ENCODE measurements at places on chromosomes 6 and 20. TPM values are rescaled to one million over a fixed set of nuclear protein-coding genes. Genes with fewer than 3 reads are reported as not detected.

- DNase-seq = no peak
Measured at GRCh38 chr6:37548067-37548674, 48.5 kb upstream of the CCDC167 start.

GRCh38 chr20:50293284-50294139 lies 102.9 kb downstream of the CEBPB start:
- DNase-seq = no peak

DNA sequence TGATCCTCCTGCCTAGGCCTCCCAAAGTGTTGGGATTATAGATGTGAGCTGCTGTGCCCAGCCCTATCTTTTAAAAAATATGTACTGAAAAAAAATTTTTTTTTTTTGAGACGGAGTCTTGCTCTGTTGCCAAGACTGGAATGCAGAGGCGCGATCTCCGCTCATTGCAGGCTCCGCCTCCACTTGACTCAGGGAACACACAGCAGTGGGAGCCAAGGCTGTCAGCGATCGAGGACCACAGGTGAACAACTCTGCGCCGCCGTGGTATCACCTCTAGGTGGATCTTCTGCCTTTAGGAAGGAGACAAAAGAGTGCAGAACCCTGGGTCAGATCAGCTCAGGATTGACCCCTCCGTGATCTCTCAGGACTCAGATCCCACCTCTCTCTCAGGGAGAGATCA lies 13.7 kb downstream of the RAET1E start:
- no peak for DNase-seq

- no peak for DNase-seq
Measured at GRCh38 chr6:112912416-112913101, 565.4 kb downstream of the RFPL4B start.

DNA sequence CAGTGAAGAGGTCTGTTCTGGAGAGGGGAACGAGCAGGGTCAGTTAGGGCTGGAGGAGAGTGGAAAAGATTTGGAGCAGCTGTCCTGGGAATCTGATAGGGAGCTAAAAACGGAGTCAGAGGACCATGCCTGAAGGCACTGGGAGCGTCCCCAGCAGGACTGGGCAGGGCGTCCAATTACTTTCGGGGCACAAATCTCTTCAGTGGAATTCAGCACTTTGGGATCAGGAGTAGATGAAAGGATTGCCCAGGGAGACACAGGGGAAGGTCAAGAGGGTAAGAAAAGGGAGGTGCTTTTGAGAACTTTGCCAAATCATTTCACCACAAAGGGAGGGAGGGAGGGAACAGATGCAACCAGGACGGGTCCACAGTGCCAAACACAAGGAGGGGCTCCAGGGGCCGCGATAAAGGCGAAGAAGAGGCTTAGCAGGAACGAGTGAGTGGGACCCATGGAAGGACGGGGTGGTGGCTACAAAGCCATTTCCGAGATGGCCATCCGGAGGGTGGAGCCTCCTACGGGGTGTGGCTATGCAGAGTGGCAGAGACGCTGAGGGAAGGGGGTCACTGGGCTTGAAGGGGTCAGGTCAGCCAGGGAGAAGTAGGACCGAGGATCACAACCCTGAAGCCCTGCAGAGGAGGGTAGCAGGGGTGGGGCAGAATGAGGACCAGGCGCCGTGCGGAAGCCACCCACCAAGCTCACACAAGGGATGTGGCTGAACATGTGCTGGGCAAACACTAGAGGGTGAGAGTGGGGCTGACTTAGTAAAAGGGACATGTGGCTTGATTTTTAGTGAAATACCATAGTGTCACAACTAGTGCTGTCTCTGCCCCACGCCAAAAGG lies 180.0 kb upstream of the RREB1 start:
- DNase-seq = peak; percentile 75

DNA sequence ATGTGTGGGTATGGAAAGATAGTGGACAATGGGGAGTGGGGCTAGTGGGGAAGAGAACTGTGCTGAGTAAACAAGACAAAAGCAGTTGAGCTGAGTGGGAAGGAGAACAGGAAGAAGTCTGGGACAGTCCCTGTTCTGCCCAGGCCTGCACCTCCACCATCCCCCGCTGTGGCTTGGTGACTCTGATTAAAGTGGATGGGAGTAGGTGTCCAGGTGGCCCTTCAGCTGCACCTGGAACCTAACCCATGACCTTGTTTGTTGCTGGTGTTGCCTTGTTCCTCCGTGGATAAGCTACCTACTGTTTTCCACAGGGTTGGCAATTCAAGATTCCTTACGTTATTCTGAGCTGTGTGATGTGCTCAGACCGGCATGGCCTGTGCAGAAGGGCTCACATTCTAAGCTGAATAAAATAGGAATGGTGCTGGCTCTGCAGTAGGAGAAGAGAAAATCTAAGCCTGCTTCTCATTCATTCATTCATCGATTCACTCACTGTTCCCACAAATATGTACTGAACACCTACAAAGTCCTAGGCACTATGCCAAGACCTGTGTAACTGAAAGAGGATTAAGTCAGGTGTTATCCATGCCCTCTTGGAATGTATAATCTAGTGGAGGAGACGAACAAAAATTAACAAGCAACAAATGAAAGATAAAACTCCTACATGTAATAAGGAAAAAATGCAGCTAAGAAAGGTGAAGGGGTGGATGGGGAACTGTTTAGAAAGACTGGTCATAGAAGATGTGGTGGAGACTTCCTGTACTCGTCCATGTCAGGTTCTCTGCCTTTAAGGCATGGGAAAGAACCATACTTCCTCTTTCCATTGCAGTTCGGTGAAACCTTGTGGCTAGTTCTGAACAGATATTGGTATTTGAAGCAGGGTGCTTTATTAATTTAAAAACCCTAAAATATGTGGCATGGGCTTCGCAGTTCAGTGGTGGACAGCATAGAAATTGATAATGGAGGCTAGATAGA lies 10.1 kb upstream of the CALHM6 start:
- no peak for DNase-seq

DNA sequence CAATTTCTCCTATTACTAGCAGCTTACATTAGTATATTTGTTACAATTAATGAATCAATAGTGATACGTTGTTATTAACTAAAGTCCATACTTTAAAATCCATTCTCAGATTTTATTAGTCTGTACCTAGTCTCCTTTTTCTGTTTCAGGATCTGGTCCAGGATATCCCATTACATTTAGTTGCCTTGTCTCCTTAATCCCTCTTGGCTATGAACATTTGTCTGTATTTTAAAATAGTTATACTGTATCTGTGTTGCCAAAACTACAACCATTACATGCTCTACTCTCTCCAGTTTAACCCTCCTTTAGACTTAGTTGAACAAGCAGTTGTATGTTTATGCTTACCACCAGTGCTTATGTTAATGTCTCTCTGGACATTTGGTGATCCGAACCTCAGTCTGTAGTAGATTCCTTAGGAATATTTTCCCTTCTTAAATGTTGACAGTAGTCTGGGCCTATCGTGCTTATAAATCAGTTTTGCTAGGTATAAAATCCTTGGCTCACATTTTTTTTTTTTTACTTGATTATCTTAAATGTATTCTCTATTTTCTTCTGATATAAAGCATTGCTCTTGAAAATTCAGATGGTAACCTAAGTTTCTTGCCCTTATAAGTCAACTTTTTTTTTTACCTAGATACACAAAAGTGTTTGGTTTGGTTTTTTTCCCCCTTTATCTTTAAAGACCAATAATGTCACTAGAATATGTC lies 12.2 kb downstream of the ALDH5A1 start:
- no peak for DNase-seq

- no peak for DNase-seq
Measured at GRCh38 chr6:140388815-140389214, 1014.4 kb upstream of the CITED2 start.

DNA sequence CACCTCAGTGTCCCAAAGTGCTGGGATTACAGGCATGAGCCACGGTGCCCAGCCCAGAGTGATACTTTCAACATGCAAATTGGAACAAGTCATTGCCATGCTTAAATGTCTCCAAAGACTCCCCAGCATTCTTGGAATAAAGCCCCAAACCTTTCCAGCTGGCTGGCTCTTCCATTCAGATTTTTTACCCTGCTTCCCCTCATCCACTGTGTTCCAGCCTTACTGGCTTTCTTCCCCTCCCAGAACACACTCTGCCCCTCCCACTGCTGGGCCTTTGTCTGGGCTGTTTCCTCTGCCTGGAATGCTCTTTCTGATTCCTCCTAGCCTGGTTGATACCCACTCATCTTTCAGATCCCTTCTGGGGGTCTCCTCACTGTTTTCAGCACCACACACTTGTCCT lies 40.1 kb upstream of the NNAT start:
- DNase-seq = no peak

GRCh38 chr6:31304683-31305082 lies 32.8 kb upstream of the HLA-C start:
- no peak for DNase-seq

DNA sequence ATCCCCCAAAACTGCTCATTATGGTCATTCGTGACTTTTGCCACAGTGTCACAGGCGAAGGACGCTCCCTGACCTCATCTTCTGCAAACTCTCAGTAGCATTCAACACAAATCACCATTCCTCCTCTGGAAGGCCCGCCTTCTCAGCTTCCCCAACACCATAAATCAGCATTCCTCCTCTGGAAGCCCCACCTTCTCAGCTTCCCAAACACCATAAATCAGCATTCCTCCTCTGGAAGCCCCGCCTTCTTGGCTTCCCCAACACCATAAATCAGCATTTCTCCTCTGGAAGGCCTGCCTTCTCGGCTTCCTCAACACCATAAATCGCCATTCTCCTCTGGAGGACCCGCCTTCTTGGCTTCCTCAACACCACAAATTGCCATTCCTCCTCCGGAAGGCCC lies 288.0 kb upstream of the AGPAT4 start:
- peak; percentile 87 for DNase-seq

DNA sequence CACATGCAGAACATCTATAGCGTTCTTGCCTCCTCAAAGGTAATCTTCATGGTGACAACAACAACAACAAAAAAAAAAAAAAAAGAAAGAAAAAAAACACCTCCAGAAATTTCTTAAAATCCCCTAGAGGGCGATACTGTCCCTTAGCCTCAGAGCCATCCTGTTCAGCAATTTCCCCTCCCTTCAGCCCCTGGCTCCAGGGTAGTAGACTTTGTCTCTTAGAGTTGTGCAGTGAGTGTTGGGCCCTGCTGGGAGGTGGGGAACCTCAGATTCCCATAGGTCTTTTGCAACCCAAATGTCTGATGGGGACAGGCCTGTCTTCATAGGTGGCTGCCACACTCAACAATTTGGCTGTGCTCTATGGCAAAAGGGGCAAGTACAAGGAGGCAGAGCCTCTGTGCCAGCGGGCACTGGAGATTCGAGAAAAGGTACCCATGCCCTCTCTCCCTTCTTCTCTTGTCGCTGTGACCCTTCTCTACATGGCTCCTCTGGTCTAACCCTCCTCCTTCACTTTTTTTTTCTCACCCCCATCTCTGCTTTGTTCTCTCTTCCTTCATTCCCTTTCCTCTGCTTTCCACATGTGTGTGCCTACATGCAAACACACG lies 6.0 kb upstream of the PTK7 start:
- no peak for DNase-seq

DNA sequence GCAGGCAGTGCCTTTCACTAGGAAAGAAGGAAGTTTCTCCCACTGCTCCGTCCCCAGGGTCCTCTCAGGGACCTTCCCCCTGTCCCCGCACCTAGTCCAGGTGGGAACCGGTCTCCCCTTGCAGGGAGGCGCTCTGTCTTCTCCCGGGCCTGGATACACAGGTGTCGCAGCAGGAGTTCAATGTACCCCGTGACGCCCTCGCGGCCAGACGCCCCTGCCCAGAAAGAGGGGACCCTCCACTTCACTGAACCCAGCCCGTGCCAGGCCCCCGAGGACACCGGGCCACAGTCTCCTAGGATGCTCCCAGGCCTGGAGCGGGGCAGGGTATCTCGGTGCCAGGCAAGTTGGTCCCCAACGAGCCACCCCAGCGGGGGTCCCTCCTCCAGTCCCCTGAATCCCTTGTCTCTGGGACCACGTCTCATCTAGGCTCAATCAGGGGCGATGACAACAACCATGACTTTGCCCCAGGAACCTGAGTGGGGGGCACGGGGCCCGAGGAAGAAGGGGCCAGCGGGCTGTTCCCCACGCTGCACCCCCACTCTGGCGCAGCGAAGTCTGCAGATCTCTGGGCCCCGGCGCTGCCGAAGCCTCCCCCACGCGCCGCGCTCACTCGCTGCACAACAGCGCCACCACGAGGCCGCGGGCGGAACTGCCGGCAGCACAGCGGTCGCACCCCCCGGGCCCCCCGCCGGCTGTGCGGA lies 103.0 kb downstream of the EDN3 start:
- no peak for DNase-seq

GRCh38 chr6:102340311-102340710 lies 946.8 kb downstream of the GRIK2 start:
- DNase-seq = no peak

GRCh38 chr20:64238115-64238825 lies 17.3 kb upstream of the PCMTD2 start:
- DNase-seq = no peak

DNA sequence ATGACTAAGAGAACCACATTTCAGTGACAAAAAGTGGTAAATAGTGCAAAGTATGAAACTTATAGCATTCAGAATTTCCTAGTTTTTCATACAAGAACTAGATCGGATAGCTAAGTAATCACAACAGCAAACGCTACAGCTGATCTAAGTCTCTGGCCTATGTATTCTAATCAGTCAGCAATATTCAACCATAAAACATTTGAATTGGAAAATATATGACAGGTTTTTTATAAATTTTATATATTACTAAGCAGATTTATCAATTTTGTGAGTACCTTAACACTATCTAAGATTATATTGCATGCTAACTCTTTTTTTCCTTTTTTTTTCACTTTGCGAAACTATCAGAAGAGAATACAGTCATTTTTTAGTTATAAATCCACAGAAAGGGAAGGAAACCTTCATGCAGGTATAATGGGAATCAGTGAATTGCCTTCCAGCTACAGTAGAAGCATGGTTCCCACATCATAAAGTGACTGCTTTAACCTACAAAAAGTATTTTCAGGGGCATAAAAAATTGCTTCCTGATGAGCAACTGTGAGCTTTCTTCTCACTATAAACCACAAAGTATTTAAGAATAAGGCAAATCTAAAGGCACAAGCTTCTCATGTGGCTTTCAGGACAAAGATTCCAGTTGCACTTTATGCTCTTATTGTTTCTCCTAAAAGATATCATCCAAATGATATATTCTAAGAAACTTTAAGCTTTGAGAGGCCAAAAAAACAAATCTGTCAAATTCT lies 74.0 kb upstream of the GJE1 start:
- DNase-seq = no peak

- DNase-seq = peak; percentile 89
Measured at GRCh38 chr20:61569825-61570224, 317.8 kb downstream of the CDH4 start.

The PBOV1 gene
- total RNA-seq = not detected

The GINS1 gene
- 2.4 TPM for total RNA-seq

The MATN4 gene
- total RNA-seq = 0.19 TPM

The CST5 gene
- not detected for total RNA-seq

The GUCA1A gene
- not detected for total RNA-seq

The EEF1A2 gene
- 18.1 TPM for total RNA-seq

The B3GALT4 gene
- 20.2 TPM for total RNA-seq

The PSMB9 gene
- 56.6 TPM for total RNA-seq

The SMOC2 gene
- total RNA-seq = 13.1 TPM

The FAM217A gene
- not detected for total RNA-seq

The SYCP2L gene
- total RNA-seq = 1.5 TPM

The PYGB gene
- 176 TPM for total RNA-seq

The GJA10 gene
- total RNA-seq = not detected

The ZBP1 gene
- 3.7 TPM for total RNA-seq

The LKAAEAR1 gene
- 0.31 TPM for total RNA-seq

Data from kidney (tissue), 22 donors.